ENCODE measurements at places on chromosomes 5 and 9.

DNA sequence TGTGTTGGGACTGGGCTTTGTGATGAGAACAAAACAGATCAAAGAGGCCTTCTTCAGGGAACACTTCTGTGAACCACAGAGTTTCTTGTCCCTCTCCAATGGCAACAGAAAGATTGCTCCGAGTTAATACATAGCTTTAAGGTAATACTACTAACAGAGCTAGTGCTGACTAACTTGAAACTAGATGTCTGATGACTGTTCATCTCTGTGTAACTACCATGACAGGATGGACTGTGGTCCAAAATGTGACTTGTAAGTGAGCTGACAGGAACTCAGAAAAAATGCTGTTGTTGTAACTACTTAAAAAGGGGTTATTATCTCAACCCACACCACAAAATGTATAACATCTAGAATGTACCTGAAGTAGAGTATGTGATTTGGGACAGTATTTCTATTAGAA lies 630.2 kb upstream of the DMAC1 start:
- no peak for DNase-seq

DNA sequence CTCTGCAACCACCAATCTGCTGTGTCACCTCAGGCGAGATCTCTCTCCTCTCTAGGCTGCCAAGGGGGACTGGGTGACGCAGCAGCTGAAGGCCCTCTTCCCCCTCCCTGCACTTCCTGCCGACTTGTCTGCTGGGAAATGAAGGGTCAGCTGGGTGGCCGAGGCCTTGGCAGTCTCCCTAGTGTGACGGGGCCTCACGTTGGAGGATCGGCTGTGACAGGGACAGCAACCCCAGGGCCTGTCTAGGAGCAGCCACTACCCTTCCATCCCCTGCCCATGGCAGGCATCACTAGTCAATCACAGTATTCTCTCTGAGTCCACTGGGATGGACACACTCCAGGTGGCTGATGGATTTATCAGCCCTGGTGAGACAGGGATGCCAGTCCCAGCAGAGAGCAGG lies 107.3 kb upstream of the SARDH start:
- no peak for DNase-seq

- no peak for DNase-seq
These were observed 8.0 kb upstream of the PALM2AKAP2 start for GRCh38 chr9:109771796-109772531.

DNA sequence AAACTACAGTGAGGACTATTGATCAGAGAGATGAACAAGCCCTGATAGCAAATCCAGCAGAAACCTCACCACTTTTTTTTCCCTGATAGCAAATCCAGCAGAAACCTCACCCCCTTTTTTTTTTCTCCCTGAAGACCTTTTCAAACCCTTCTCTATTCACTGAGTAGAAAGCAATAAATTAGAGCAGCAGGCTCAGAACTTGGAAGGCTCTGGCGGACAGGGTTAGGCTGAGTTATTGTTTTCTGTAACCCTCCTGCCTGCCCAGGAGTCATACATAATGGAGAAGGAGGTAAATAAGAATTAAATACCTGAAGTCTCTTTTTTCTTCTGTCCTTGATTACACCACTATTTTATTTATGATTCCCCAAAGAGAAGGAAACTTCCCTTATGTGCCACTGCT lies 136.3 kb upstream of the SNX2 start:
- no peak for DNase-seq
